ENCODE measurements at places on chromosomes 6 and 20.

GRCh38 chr20:31836853-31837608, 8.4 kb downstream of the FOXS1 start:
- no peak for DNase-seq

- DNase-seq: no peak
Measured at GRCh38 chr6:26003102-26003694, 40.6 kb downstream of the TRIM38 start.

DNA sequence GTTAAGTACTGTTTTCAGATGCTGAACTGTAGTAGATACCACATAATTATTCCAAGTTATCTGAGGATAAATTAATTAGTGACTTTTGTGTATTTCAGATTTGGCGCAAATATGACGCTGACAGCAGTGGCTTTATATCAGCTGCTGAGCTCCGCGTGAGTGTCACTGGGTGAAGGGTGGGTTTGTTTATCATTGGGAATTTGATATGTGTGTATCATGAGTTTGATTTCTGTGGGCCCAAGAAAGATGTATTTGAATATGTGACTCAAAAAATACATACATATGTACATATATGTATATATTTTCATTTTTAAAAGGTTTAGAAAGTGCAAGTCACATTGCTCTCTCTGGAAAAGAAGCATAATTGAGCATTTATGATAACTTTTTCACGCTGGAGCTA, 17.4 kb downstream of the SCGN start:
- no peak for DNase-seq

GRCh38 chr20:17916433-17916891, 52.1 kb downstream of the SNX5 start:
- no peak for DNase-seq

GRCh38 chr6:106536851-106537250, 92.4 kb downstream of the RTN4IP1 start:
- no peak for DNase-seq

GRCh38 chr20:63850689-63851547, 10.4 kb upstream of the ABHD16B start:
- DNase-seq: no peak

DNA sequence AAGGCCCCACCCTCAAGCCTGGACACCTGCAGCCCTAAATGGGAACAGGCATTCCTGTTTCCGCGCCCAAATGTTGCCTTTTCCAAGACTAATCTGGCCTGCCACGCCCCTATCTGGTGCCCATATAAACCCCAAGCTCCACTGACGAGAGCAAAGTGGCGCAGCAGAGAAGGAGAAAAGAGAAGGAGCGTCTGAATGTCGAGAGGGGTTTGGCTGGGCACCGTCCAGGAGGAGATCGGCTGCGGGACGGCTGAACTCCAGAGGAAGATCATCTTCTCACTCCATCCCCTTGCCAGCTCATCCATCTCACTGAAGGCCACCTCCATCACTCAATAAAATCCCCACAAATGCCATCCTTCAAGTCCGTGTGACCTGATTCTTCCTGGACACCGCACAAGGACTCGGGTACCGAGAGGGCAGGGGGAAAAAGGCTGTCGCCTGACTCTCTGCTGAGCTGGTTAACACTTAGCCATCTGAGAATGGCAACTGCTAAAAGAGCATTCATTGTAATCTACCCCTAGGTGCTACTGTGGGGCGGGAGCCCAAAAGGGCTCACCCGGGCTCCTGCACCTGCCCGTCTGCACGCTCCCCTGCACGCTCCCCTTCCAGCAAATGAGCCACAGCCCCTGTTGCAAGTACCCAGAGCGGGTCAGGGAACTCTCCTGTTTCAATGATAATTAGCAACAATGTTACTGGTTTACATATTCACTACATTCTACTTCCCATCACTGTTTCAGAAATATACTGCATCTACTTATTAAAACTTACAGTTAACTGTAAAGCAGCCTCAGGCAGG, 23.5 kb downstream of the TAF4 start:
- no peak for DNase-seq

GRCh38 chr6:3226481-3227362, 731 bp downstream of the TUBB2B start:
- DNase-seq: no peak

DNA sequence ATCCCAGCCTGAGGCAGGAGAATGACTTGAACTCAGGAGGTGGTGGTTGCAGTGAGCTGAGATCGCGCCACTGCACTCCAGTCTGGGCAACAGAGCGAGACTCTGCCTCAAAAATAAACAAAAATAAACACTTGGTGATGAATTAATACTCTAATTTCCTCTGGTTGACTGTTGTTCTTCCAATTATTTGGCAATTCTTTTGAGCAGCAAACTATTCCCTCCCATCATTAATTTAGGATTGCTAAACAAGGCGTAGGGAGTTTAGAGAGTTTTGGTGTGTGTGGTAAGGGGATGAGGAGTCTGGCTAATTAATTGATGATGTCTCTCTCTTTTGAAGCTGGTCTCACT, 2.7 kb upstream of the ID1 start:
- DNase-seq: no peak

DNA sequence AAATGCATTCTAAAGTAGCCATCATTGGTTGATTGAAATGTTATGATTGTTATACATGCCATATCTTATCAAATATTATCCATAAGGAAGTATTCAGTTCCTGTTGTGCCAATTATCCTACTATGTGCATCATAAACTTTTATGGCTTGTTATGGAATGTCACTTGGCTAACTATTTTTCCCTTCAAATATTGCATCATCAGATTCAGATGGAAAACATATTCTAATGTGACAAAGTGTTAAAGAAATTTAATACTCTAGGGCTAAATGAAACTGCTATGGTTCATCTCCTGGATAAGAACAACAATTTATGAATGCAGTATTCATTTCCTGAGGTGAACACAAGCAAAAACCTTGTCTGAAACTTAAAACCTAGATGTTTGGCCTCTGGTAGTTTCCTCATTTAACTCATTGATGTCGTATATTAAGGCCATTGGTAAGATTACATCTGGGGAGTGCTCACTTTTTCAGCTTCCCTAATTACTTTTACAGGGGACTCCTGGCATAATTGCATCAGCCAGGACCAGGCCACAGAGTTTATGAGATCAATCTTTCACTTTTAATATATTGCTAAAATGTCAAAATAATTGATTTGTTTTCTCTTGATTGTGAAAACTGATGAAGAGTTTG, 134.9 kb upstream of the CEP162 start:
- no peak for DNase-seq

GRCh38 chr6:25462235-25462897, 183.2 kb downstream of the CARMIL1 start:
- DNase-seq: no peak

GRCh38 chr20:39398656-39399055, 436.5 kb downstream of the DHX35 start:
- DNase-seq: no peak

GRCh38 chr20:16243470-16243869, 329.8 kb downstream of the KIF16B start:
- no peak for DNase-seq

- DNase-seq: peak; percentile 6
Measured at GRCh38 chr20:9889270-9889981, 50.5 kb upstream of the PAK5 start.

GRCh38 chr6:89359561-89359960, 7.0 kb upstream of the UBE2J1 start:
- no peak for DNase-seq

DNA sequence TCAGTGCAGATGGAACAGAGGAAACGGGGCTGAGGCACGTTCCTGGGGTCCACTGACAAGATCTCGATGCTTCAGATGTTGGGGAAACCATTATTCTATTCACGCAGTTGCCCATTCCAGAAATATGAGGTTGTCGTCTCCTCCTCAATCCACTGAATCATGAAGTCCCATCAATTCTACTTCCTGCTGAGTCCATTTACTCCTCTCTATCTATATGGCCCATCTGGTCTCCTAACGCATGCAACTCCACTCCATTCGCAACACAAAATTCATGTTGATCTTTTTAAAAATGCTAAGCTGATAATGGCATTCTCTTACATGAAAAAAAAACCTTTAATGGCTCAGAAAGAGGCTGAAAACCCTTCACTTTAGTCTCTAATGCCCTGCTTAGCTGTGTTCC, 37.5 kb downstream of the MAP3K5 start:
- no peak for DNase-seq

DNA sequence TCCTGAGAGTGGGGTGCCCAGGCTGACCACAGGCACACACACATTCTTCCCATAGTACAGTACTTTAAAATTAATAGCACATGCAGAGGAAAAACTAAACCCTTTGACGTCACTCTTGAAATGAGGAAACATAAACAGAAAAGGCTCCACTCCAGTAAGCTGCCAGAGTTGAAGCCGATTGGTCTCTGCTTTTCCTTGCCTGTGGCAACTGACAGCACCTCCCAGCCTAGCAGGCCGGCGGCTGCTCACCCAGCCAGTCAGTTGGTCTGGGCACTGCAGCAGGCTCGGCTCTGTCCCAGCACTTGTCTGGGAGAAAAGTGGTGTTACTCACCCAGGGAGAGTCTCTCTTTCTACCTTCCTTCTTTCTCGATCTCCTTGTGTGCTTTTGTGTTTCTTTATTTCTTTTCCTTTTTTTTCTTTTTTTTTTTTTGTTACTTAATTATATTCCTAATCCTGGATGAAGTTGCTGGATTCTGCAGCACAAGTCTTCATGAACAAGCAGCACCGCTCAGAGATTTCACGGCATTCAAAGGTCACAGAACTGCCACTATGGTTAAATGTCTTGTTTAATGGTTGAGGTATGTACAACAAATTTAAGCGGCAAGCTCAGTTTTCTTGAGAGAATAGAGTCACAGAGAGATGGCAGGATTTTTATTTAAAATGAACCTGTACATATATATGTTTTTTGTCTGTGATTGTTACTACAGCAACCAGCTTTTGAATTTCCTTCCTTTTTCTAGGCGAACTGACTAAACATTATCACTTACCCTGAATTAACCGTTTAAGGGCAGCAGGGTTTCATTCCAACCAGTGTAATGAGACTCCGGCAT, at the start of gene PDE7B:
Gene PDE7B (plus strand): TSS at position 260 of the 830 bp plus-strand sequence.
- peak; percentile 52 for DNase-seq

DNA sequence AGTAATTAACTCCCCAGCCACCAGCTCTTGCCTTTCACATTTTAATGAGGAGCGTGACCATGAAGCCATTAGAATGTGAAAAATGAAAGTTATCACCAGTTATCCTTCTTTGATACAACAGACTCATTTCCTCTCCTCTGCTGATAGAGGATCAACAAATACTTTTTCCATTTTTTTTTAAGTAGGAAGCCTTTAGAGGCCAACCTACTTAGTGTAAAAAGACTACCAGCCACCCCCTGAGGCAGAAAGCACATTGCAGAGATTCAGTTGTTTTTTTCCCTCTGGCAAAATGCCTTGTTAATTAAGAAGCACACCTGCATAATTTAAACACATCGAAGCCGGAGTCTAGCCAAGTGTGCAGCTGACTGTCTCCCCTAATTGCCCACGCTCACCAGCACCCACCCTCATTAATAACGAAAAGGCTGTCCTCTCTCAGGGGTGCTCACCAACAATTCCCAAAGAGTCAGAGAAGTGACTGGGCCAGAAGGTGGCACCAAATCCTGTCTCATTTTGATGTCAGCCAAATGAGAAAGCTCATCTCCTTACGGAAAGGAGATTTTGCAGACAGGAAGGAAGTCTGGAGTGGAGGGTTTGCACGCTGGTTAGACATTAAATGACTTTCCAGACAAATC, 60.9 kb upstream of the MC3R start:
- peak; percentile 25 for DNase-seq

- no peak for DNase-seq
Measured at GRCh38 chr20:9088556-9088955, 19.7 kb downstream of the PLCB4 start.

DNA sequence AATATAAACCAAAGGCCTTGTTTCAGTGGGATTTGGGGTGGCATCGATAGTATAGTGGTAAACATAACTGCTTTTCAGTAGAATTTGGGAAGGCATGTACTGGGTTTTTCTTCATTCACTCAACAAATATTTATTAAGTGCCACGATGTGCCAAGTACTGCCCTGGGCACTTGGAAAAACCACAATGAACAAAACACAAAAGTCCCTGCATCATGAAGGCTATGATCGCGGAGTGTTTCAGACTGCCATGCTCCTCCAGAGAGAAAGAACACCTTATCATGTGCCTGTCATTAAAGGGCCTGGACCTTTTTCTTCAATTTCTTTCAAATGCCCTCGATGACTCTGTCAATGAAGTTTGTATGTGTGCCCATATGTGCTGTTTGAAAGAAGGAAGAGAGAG, 59.2 kb upstream of the CEP85L start:
- no peak for DNase-seq

Measured in H54 (cell line).